Progenitor cell of endocrine pancreas (in vitro differentiated cells): ENCODE measurements at places on chromosomes 7 and 10.

DNA sequence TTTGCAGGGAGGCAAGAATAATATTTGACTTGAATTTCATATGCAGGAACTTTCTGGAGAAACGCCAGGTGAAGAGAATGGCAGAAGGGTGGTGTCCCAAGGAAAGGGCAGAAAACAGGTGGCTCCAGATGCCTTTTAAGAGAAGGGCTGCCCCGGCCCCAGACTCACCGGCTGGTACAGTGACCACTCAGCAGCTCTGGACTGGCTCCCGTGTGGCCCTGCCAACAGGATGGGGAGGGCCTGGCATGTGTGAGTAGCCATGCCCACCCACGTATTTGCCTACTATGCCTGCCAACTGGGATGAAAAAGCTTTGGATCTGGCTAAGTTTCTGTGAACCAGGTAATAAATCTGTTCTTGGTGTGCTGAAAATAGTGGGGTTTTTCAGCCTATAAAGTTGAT lies 159.5 kb downstream of the PRKAG2 start:
- DNase-seq: no peak

GRCh38 chr10:14235566-14236195 lies 95.0 kb downstream of the FRMD4A start:
- DNase-seq: no peak

DNA sequence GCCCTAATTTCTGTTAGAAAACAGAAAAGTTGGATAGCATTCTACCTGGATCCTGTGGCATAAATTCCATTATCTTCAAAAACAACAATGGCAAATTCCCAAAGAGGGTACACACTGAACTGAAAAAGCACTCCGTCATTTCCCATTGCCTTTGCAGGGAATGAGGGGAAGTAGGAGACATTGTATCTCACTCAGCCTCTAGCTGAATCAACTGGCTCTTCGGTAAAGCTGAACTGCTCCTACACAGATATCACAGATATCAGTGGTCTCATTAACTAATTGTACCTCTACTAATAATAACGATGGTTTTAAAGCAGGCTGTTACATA lies 64.2 kb upstream of the PRKAR2B start:
- no peak for DNase-seq

GRCh38 chr7:151137791-151138152 lies 29.7 kb downstream of the GBX1 start:
- DNase-seq: no peak

- no peak for DNase-seq
Measured at GRCh38 chr10:79168210-79168609, 99.4 kb downstream of the ZMIZ1 start.

- no peak for DNase-seq
Measured at GRCh38 chr7:44320141-44320540, 5.3 kb downstream of the CAMK2B start.

GRCh38 chr10:96833220-96834001 lies 1.3 kb downstream of the LCOR start:
- no peak for DNase-seq

DNA sequence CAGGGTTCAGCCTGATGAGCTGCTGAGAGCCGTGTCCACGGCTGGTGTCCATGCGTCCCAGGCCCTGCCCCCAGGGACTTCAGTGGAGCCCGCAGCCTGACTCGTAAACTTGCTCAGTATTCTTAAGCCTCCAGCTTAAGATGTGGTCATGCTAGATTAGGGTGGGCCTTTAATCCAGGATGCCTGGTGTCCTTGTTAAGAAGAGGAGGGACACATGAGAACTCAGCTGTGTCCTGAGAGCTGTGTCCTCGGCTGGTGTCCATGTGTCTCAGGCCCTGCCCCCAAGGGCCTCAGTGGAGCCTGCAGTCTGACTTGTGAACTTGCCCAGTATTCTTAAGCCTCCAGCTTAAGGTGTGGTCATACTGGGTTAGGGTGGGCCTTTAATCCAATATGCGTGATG lies 23.0 kb downstream of the DOCK1 start:
- DNase-seq: no peak

DNA sequence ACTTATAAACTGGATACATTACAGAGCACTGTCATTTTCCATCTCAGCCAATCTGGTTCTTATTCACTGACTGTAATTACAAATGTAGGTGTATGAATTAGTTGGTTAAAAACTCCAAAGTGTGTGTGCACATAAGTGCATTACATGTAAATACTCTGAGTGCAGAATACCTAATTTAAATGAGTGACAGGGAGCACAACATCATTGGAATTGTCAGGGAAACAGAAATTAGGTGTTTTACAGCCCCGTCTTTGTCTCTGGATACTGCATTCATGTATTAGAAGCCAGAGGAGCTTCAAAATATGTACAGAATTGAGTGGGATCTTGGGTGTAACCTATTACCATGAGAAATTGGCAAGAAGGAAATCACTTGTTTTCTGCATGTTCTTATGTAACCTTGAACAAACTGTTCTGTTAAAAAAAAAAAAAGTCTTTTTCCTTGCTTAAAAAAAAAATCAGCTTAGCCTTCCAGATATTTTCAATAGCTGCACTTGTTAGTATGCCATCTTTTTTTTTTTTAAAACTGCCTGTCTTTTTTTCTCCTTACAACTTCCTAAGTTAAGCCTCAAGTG lies 31.1 kb downstream of the CELF2 start:
- no peak for DNase-seq
